ENCODE measurements at places on chromosomes 13 and 19. TPM values are rescaled to one million over a fixed set of nuclear protein-coding genes. Genes with fewer than 3 reads are reported as not detected.

The FSD1 gene
- 19.0 TPM for total RNA-seq

The RNF17 gene
- total RNA-seq: not detected

DNA sequence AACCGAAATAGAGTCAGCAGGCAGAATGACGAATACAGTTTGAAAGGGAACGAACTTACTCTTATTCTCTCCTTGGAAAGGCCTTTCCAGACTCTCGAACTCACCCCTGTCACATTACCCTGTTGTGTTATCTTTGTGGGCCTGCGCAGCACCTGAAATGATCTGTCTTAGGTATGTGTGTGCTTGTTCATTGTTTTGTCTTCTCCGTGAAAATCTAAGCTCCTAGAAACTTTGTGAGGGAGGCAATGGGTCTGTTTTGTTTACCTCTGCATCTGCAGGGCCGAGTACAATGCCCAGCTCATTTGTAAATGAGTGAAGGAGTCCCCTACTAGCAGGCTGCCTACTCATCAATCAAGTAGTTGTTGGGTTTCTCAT lies 19.6 kb downstream of the HMGB1 start:
- DNase-seq: no peak

GRCh38 chr13:46613409-46614049 lies 60.6 kb downstream of the LRCH1 start:
- DNase-seq: no peak

- no peak for DNase-seq
Observed at GRCh38 chr13:33096886-33097605, 80.8 kb downstream of the KL start.

Data from endothelial cell (in vitro differentiated cells).